ENCODE measurements at places on chromosomes 11 and 22.

DNA sequence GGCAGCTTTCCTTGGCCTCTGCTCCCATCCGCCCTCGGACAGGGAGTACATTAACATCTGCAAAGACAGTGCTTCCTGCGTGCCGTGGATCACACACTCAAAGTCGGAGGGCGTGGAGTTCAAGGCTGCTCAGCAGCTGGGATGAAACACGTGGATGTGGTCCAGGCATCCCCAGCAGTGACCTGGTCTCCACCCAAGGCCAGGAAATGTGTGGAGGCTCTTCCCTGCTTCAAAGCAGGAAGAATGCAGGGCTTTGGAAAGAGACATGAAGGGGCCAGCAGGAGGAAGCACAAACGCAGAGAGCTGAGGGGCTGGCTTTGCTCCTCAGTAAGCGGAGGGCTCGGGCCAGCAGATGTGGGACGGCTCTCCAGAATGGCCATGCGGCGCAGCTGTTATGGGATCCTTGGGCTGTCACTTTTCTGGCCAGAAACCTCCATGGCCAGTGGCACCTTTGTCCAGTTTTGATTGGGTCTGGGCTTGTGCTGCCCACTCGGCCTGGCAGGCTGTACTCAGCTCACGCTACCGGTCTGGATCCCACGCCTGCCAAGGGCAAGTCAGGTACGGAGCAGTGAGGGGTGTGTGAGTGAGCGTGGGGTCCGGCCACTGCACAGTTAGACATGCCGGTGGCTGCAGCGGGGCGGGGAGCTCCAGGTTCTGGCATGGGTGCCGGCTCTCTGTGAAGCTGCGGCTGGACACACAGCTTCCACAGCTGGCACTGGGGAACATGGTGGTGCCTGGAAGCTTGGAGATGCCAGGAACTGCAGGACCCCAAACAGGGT lies 438.0 kb downstream of the TBC1D22A start:
- DNase-seq: no peak

DNA sequence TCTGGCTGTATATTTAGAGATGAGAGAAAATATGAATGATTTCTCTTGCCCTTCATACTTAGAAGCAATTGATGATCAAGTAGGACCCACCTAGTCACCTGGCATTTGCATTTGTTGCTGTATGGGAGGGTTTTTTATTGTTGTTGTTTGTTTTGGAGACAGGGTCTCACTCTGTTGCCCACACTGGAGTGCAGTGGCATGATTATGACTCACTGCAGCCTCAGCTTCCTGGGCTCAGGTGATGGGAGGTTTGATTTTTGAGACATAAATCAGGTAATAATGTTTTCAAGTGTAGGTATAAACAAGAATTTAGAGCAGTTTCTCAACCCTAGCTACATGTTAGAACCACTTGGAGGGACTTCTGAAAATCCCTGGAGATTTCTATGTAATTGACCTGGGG lies 63.0 kb downstream of the TNRC6B start:
- DNase-seq: no peak

GRCh38 chr11:7555052-7555699 lies 41.4 kb downstream of the PPFIBP2 start:
- DNase-seq: no peak

GRCh38 chr11:1399386-1400316 lies 9.9 kb downstream of the BRSK2 start:
- DNase-seq: no peak

DNA sequence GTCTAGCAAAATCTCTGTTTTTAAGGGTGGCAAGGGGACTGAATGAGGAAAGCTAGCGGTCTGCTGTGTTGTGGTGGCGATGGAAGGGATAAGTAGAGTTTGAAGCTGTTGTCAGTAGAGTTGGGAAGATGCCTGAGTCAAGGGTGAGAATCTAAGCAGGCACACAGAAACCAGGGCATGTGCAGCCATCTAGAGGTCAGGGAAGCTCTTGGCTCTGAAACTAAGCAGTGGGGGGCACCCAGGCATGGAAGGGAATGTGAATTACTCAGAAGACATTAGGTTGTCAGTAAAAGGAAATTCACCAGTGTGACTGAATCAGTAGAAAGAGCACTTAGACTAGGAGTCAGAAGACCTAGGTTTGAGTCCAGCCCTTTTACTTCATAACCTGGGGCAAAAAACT lies 15.4 kb downstream of the BMAL1 start:
- DNase-seq: no peak

DNA sequence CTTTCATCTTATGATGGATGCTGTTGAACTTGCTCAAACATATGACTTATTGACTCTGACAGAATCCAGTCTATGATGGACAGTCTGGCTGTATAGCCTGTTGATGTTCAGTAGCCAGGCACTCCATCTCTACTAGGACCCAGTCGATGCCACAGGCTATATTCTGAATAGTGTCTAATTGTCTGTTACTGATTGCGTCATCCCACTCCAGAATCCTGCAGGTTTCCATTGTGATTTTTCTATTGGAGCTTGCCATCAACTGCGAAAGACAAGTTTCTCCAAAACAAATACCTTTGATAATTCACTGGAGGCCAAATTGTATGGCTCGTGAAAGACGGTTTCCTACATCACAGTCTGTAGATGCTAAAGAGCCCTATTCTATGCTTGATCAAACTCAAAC lies 481.7 kb upstream of the CHORDC1 start:
- DNase-seq: no peak

DNA sequence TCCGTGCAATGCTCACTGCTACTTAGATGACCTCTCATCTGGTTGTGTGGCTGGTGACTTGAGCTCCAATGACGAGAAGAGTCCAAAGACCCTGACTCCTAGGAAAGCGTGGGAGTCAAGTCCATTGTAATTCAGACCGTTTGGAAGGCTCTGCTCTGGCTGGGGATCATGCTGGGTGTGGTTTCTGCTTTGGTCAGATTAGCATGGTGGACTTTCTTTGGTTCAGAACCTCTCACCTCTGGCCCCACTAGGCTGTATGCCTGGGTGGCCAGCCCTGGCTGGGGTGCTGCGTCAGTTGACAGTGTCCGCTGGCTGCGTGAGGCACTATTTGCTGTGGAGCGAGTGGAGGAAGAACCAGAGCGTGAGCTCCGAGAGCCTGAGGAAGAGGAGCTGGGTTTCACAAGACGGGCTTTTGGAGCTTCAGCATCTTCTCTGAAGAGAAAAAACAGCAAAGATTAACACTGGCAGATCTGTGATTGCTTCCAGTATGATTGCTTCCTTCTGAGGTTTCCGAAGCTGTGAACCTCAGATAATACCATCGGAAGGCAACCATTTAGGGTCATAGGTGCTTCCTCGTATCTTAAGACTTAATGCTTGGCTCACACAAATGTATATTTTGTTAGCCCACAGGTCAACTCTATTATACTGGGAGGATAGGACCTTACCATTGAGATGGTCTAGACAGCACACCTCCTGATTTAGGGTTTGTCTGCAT lies 11.6 kb upstream of the HSPA8 start:
- no peak for DNase-seq

DNA sequence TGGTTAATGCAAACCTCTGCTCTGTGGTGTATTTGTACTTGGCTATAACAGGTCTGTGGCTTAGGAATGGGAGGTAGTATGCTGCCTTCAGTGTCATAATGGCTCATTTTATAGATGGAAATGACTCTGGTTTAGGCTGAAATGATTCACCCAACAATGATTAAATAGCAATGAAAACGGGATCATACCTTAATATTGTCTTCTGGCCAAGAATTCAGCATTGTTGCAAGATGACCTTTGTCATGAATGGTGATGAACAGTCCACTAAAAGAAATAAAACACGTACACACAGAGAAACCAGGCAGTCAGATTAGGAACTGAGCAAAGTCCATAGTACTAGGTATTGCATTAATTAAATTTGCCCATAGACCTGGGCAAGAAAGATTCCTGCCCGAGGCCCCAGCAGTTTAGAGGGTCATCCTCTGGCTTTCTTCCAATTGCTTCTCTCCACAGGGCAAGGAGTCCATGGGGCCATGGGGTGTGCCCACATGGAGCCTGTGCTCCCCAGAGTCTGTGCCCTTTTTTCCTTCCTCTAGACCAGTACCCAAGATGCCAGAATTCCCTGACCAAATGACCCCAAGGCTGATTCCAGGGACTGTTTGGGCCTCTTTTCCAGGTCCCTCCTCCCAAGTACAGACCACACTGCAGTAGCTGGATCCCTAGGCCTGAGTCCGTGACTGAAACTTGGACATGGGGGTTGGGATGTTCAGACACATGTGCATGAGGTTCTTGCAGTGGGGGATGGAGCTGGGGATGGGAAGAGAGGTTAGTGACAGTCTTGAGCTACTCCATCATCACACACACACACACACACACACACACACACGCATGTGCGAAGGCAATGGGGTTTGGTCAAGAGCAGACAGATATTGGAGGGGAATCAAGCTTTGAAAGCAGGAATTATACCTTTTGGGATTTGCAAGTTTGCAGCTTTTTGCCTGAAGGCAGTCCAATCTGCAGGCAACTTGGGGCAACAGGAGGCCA lies 134.2 kb downstream of the CCDC81 start:
- no peak for DNase-seq

- DNase-seq: peak; percentile 41
These were observed 27.8 kb upstream of the PPARA start for GRCh38 chr22:46122511-46122971.

DNA sequence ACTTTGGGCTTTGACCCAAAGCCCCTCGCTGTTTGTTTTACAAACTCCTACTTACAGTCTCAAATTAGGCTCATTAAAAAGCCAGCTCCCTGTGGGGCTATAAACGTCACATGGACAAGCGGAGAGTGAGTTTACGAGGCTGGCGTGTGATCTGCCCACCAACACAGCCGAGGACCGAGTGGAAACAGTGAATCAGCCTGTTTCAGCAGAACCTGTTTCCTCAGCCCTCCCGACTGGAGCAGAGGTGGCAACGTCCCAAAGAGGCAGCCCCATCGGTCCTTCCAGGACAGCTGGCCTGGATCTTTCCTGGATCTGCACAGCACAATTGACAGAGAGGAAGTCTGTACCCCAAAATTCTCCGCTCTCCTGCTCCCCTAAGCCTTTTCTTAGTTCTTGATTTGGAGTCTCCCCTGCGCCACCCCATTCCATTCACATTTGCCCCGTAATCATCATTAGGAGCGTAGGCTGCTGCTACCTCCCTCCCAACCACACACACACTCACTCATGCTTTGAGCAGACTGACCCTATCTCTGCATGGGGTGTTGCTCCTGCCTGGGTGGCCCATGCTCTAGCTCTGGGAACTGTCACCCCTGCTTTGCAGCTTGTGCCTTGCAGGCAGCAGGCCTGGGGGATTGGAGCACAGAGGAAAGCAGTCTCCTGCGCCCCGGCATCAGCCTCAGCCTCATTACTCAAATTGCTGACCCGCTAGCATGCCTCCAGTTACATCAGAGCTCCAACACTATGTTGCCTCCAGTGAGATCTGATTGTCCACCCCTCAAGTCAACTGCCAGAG lies 117.8 kb downstream of the NAT10 start:
- no peak for DNase-seq

GRCh38 chr11:17738151-17738973 lies 3.8 kb downstream of the KCNC1 start:
- no peak for DNase-seq

Data from caudate nucleus (tissue), 63 donors.